ENCODE measurements at places on chromosomes 6 and 20. TPM values are rescaled to one million over a fixed set of nuclear protein-coding genes. Genes with fewer than 3 reads are reported as not detected.

The DEFB110 gene
- not detected for total RNA-seq

The CLPSL2 gene
- total RNA-seq: not detected

The PRR18 gene
- not detected for total RNA-seq

The MAFB gene
- 4.7 TPM for total RNA-seq

The CLDN20 gene
- not detected for total RNA-seq

The LPA gene
- not detected for total RNA-seq

The RHAG gene
- total RNA-seq: not detected

The NHLRC1 gene
- 2.0 TPM for total RNA-seq

The ANKRD66 gene
- not detected for total RNA-seq

The OR2J3 gene
- total RNA-seq: not detected

The MCHR2 gene
- not detected for total RNA-seq

The GSTA2 gene
- not detected for total RNA-seq

The MLIP gene
- total RNA-seq: not detected

The ZNF311 gene
- total RNA-seq: 1.1 TPM

The PACSIN1 gene
- not detected for total RNA-seq

The NTSR1 gene
- total RNA-seq: 13.1 TPM

The DHX35 gene
- 11.5 TPM for total RNA-seq

The MUCL3 gene
- not detected for total RNA-seq

The SOX18 gene
- not detected for total RNA-seq

The ZFP64 gene
- 11.9 TPM for total RNA-seq

The EDN3 gene
- not detected for total RNA-seq

The PTGIS gene
- 19.0 TPM for total RNA-seq

The RAB32 gene
- 82.1 TPM for total RNA-seq

The FLRT3 gene
- 0.78 TPM for total RNA-seq

The ZBTB24 gene
- 8.1 TPM for total RNA-seq

The LHFPL5 gene
- not detected for total RNA-seq

The CDSN gene
- not detected for total RNA-seq

The IL20RA gene
- 0.37 TPM for total RNA-seq

The SMLR1 gene
- not detected for total RNA-seq

The CYP24A1 gene
- total RNA-seq: not detected

The SUMO4 gene
- 1.8 TPM for total RNA-seq

The SSTR4 gene
- total RNA-seq: not detected

Data from subcutaneous preadipocyte (primary cell).